NCI-H1048 (cell line): ENCODE measurements at places on chromosomes 11 and 22.

GRCh38 chr11:23539556-23539955 lies 679.3 kb upstream of the CCDC179 start:
- no peak for DNase-seq

DNA sequence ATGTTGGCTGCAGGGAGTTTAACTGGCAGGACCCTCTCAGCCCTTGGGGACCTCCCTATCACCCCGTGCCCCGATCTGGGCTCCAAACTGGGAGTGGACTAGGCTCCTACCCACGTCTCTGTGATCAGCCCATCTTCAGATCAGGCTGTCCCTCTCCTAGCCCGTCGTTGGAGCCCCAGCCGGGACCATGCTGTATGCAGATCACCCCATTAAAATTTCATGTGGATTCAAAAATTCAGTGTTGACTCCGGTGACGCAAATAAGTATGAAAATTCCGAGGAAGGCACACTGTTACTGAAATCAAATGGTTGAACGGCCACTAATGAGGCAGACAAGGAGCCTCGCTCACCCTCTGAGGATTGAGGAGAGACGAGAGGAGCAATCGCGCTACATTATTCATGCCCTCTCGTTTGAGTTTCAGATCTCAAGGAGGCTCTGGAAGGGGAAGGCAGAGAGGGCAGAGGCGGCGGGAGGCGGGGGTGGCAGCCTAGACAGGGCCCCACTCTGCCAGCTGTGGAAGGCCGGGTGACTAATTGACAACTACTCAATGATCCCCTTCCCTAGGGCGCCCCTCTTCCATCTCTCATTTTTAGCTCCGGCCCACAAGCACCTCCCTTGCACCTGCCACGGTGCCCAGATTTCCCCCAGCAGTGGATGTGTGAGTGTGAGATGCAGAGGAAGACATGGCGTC lies 255.4 kb downstream of the MIAT start:
- DNase-seq: no peak

DNA sequence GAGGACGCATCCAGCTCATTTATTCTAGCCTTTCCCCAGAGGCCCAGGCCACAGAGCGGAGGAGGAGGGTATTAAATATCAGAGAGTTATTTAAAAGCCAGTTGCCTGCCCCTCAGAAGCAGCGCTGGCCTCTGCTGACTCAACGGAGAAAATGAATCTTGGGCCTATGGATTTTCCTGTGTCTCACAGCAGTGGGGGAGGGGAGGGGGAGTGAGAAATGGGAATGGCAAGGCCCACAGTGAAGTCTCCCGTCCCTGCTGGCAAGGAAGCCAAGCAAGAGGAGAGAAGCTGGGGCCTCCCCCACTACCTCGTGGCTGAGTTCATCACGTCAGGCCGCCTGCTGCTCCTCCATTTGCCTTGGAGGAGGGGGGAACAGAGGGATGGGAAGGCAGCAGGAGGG lies 4.5 kb upstream of the TPBGL start:
- no peak for DNase-seq

- no peak for DNase-seq
Measured at GRCh38 chr11:8101421-8101820, 20.4 kb downstream of the TUB start.

- DNase-seq: no peak
Measured at GRCh38 chr11:2807025-2807681, 78.4 kb downstream of the CDKN1C start.

DNA sequence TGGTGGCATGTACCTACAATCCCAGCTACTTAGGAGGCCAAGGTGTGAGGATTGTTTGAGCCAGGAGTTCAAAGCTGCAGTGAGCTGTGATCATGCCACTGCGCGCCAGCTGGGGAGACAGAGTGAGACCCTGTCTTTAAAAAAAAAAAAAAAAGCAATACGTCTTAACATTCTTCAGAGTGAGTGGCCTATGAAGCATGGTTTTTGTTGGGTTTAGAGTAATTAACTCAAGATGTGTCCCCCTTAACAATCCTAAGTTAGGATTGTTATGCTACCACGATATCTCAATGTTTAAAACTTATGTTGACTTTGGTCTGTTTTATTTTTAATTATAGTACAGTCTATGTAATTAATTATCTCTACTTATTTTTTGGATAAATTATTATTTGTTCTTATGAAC lies 156.1 kb downstream of the HIPK3 start:
- DNase-seq: no peak

DNA sequence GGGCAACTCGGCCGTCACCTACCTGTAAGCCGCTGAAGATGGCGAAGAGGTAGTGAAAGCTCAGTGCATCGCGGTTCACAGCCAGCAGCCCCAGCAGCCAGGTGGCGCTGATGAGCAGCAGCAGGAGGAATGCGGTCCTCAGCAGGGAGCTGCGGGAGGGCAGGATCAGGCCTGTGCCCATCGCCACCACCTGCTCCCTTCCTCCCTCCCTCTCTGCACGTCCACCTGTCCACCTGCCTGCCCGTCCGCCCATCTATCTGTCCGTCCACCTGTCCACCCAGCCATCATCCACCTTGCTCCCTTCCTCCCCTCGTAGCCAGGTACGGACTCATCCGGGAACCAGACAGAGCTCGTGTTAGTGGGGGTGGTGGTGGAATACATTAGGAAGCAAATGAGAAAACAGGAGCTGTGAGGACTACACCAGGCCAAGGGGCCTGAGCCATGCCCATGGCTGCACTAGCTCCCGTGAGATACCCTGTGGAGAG lies 32.2 kb downstream of the TRMU start:
- DNase-seq: peak; percentile 39

- no peak for DNase-seq
Measured at GRCh38 chr11:11786771-11787170, 55.0 kb upstream of the USP47 start.

GRCh38 chr22:42805016-42805997 lies 51.8 kb downstream of the ARFGAP3 start:
- DNase-seq: no peak

GRCh38 chr11:85965202-85965601 lies 103.7 kb downstream of the PICALM start:
- no peak for DNase-seq

GRCh38 chr11:75270896-75271418 lies 30.4 kb downstream of the TPBGL start:
- DNase-seq: no peak

- no peak for DNase-seq
Measured at GRCh38 chr11:62547691-62548281, 1.2 kb upstream of the AHNAK start.

DNA sequence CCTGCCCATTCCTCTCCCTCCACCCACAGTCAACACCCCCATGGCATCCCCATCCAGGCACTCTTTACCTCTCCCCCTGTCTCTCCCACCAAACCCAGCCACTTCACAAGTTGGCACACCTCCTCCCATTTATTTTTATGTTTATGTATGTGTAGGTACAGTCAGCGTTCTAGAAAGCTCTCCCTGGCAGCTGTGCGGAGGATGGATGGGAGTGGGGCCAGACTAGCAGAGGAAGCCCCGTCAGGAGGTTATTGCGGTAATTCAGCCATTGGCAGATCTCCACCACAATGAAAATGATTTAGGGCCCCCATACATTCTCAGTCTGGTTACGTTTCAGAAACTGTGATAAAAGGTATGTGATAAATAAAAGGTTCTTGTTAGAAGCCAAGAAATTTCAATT lies 51.3 kb downstream of the BTG4 start:
- DNase-seq: no peak

DNA sequence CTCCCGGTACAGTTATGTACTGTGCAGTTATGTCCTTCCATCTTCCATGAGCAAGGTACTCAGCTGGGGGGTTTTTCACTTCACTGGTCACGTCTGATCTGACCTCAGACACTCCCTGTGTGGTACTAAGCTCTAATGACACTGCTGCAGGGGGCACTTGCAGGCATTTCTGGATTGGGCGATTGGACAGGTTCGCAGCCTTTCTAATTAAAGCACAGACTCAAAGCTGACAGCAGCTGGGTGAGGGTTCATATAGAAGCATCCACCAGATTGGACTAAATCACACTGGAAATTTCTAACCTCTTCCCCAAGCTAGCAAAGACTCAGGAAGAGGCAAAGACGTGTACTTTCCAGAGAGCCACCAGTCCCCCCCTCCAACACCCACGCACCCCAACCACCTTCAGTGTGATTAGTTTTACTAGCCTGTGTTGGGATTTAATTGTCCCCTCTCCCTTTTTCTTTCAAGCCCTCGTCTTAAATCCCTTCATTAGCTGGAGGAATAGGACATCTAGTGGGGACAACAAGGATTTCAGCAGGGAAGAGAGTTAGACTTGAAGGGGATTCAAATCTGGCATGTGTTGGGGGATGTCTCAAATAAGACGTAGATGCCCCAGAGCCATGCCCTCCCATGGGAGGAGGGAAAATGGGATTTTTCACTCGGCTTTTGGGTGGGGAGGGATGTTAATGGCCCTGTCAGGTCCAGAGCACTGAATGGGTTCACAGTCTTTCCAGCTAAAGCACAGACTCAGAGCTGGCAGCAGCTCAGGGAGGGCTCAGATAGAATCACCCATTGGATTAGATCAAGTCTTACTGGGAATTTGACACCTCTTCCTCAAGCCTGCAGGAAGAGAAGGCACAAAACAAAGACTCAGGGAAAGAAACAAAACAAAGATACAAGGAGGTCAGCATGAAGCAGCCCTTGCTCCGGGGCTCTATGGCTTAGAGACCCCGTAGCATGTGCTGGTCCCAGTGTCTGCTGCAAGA lies 10.9 kb downstream of the INS start:
- DNase-seq: no peak

DNA sequence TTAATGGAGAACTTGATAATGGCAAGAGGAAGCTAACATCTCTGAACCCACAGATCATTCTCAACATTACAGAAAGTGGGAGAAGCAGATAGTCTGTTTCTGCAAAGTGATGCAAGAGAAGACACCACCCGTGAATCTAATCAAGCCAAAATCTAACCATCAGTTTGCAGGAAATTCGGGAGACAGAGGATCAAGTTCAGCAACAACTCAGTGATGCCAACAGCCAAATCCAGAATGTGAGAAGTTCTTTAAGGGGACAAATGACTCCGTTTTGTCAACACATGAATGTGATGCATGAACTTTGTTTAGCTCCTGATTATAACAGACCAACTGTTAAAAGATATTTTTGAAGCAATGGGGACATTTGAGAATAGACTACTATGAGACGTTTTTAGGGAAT lies 95.2 kb upstream of the LDLRAD3 start:
- no peak for DNase-seq

DNA sequence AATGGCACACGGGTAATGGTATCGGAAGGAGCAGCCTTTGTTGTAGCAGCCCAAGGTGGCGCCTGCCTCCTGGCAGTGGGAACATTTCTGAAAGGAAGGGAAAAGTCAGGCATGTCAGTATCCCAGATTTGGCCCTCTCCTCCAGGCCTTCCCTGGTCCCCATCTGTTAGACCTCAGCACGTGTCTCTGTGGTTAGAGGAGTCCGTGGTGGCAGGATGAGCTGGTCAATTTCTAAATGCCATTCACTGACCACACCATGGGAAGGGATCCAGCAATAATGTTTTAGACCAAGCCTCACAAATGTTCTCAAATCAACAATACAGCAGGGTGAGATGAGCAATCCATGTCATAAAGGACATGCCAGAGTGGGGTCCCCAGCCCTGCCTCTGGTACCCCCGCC lies 49.0 kb upstream of the CYP2D6 start:
- no peak for DNase-seq

GRCh38 chr11:43419460-43419859 lies 60.7 kb downstream of the TTC17 start:
- DNase-seq: no peak

DNA sequence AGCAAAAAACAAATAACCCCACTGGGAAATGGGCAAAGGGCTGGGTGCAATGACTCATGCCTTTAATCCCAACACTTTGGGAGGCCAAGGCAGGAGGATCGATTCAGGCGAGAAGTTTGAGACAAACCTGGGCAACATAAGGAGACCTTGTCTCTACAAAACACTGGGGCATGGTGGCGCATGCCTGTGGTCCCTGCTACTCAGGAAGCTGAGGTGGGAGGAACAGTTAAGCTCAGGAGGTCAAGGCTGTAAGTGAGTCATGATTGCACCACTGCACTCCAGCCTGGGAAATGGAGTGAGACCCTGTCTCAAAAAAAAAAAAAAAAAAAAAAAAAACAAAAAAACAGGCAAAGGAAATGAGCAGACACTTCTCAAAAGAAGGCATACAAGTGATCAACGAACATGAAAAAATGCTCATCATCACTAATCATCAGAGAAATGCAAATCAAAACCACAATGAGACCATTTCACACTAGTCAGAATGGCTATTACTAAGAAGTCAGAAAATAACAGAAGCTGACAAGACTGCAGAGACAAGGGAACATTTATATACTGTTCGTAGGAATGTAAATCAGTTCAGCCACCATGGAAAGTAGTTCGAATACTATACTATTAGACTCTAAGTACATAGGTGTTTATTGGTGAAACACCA lies 48.2 kb upstream of the SMCO4 start:
- no peak for DNase-seq

DNA sequence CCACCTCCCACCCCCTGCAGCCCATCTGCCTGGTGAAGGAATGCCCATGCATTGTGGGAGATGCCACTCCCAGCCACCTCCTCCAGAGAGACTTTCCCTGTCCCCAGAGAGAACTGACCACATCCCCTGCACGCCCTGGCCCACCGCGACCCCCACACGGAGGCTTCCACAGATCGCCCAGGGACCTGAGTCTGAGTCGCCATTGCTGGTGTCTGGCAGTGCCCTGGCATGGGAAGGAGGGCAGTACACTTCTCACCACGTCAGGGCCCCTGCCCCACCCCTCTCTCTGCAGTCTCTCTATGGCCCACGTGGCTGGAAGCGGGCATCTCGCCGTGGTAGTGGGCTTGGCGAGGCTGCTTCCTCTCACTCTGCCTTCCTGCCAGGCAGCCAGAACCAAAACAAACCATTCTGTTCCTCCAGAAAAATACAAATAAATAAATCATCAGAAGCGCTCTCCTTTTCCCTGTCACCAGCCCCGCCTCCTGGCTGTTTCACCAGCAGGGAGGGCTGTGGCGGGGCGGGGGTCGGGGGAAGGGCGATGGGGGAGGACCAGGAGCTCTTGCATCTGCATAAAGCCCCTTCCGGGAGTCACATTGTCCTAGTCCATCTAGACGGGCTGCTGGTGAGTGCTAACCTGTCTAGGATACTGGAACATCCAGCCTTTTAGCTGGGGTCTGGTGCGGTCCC lies 20.9 kb downstream of the SHISAL1 start:
- no peak for DNase-seq
